ENCODE measurements at places on chromosomes 2 and 18. TPM values are rescaled to one million over a fixed set of nuclear protein-coding genes. Genes with fewer than 3 reads are reported as not detected.

Gene ST6GAL2
- not detected for total RNA-seq

Gene SLC30A3
- total RNA-seq: 2.3 TPM

Gene IL1A
- 1.4 TPM for total RNA-seq

Gene EPHA4
- total RNA-seq: 6.6 TPM
